Glutamatergic neuron (in vitro differentiated cells): ENCODE measurements at places on chromosomes 4 and X. TPM values are rescaled to one million over a fixed set of nuclear protein-coding genes. Genes with fewer than 3 reads are reported as not detected.

The NPY2R gene
- total RNA-seq, result not detected

The CHRDL1 gene
- 38.2 TPM for total RNA-seq

The PDHA2 gene
- total RNA-seq, result not detected

The ETDB gene
- not detected for total RNA-seq

DNA sequence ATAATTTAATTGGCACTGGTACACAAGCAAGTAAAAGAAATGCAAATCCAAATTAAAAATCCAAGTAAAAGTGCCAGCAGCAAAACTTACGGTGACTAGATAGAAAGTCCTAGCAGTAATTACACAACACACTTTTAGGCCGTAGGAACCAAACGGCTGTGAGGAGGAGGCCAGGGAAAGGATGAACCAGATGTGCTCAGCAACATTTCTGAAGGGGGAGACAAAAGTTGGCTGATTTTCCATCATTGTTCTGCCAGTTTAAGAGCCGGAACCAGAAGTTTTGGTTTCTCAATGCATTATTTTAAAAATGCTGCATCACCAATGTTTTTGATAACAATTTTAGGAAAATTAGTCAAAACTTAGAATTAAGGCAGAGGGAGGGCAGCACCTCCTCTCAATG is 68.7 kb upstream of the ENPP6 start:
- no peak for DNase-seq
- H3K27me3 ChIP-seq, result no peaks in the 10 kb centered on the region
- H3K4me1 ChIP-seq, result no peaks in the 10 kb centered on the region
- no peak overlapping the region for H3K4me3 ChIP-seq
